CD4-positive, alpha-beta T cell treated with Interleukin-4 for 1 hour (primary cell): ENCODE measurements at places on chromosomes 16 and 17.
A peak's percentile ranks its signal among the peaks of the same experiment; 100 is the strongest.

DNA sequence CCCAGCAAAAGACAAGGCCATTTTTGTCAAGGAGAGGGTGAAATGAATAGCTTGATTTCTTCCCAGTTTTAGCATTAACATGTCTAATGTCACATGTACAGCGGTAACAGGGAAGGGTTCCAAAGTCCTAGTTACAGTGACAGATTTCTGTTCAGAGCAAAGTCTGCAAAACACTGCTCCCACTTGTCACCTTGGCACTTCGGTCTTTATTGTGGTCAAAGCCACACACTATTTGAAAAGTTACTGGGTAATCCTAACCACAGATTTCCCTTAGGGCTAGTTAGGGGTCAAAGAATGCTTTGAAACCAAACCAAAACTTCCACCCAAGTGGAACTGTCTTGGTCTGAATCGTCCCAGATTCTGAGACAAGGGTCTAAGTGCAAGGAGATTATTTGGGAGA is 455.6 kb downstream of the HS3ST3B1 start:
- DNase-seq, result no peak

GRCh38 chr16:22191532-22192260 is 14.4 kb upstream of the EEF2K start:
- peak; percentile 51 for DNase-seq

DNA sequence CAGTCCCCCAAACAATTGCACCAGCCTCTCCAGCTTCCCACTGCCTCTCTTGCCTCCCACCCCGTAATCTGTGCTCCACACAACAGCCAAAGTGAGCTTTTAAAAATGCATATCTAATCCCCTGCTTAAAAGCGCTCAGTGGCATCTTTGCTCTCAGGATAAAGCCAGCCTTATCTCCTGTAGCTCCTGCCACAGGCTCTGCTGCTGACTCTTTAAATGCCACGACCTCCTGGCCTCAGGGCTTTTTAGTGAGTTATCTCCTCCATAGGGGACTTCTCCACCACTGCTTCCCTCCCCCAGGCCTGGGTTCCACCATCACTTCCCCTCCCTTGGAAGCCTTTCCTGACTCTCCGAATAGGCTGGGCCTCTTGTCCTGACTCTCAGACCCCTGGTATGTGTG is 98.6 kb downstream of the GNAO1 start:
- no peak for DNase-seq

GRCh38 chr17:13520899-13521572 is 80.7 kb downstream of the HS3ST3A1 start:
- no peak for DNase-seq
